Ascending aorta (tissue), 2 donors: ENCODE measurements at places on chromosomes 1 and 21.

DNA sequence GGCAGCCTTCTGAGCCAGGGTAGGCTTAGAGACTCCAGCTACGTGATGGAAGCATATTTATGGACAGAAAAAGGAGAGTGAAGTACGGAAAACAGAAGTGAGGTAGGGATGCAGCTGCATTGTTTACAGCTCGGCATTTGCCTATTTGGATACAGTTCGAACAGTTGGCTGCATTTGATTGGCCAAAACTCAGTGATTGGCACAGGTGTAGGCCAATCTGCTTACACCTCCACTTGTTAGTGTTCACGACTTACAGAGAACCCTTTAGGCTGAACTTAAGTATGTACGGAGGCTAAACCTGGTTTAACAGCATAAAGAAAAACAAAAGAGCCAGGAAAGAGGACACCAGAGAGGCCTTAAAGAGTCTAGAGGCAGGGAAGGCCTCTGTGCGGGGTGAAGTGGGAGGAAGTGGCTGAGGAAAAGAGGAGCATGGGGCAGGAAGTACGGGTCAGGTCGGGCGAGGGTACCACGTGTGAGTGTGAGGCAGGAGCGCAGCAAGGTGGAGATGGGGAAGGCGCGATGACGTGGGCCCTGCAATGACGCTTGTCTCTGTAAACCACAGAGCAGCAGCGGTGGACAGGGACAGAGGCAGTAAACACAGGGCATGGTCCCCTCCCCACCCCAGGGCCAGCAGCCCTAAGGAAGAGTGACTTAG lies 32.0 kb downstream of the RSPH1 start:
- no peaks in the 10 kb centered on the region for H3K4me1 ChIP-seq
- H3K4me3 ChIP-seq, result no peak overlapping the region
- DNase-seq, result no peak
- no peak overlapping the region for H3K27ac ChIP-seq

DNA sequence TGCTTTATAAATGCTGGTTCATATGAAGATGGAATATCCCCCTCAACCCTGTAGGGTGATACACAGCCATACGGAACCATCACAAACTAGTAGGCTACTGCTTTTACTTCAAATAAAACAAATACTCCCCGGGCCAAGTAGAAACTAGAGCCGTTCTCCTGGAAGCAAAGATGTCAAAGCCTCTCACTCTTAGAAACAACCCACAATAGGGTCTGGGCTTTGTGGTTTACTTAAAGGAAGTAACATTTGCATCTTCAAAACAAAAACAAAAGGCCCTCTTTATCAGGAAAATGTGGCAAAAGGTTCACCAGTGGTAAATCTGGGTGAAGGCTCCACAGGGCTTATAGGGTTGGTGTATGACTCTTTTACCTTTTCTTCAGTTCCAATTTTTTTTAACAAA lies 49.8 kb downstream of the HLCS start:
- DNase-seq, result no peak
- H3K4me3 ChIP-seq, result no peak overlapping the region
- no peaks in the 10 kb centered on the region for H3K4me1 ChIP-seq
- H3K36me3 ChIP-seq, result no peaks in the 10 kb centered on the region
- no peak overlapping the region for H3K27ac ChIP-seq
- no peaks in the 10 kb centered on the region for H3K27me3 ChIP-seq

DNA sequence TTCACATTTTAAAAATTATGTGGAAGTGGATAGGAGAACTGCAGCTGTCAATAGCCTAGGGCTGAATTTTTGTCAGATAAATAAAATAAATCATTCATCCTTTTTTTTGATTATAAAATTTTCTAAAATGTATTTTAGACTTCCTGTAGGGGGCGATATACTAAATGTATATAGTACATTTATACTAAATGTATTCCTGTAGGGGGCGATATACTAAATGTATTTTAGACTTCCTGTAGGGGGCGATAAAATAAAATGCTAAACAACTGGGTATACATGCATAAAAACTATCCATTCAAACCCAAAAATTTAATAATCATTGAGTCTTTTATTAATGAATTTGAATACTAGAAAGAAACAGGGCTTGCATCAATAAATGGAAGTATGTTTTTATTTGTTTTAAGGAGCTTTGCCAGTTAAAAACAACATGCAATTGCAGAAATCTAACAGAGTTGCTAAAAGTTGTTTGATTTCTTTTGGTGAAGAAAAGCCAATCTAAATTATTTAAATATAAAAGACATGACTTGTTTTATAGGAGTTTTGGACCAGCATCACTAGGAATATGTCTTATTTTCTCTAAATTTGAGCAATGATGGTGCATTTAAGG lies 31.4 kb downstream of the CLCA1 start:
- H3K27me3 ChIP-seq, result no peaks in the 10 kb centered on the region
- H3K4me1 ChIP-seq, result no peaks in the 10 kb centered on the region
- DNase-seq, result no peak
- H3K27ac ChIP-seq, result no peak overlapping the region

DNA sequence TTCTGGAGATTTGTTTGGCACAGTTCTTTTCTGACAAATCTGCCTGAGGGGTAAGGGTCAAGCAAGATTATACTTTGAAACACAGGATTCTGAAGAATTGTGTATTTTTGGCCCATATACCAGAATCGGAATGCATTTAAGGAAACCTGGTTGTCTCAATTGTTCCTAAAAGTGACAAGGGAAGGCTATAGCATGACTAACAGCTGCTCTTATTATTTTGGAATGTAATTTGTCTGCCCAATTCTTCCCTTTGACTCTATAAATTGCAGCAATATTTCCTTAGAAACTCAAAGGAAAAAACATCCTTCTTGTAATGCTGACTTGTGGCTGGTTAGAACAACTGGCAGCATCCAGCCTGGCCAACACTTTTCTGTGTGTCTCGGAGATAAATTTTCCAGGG lies 15.8 kb upstream of the VCAM1 start:
- H3K36me3 ChIP-seq, result no peaks in the 10 kb centered on the region
- H3K4me1 ChIP-seq, result no peaks in the 10 kb centered on the region
- H3K27ac ChIP-seq, result peak overlapping the region; percentile 39
- H3K27me3 ChIP-seq, result no peaks in the 10 kb centered on the region

DNA sequence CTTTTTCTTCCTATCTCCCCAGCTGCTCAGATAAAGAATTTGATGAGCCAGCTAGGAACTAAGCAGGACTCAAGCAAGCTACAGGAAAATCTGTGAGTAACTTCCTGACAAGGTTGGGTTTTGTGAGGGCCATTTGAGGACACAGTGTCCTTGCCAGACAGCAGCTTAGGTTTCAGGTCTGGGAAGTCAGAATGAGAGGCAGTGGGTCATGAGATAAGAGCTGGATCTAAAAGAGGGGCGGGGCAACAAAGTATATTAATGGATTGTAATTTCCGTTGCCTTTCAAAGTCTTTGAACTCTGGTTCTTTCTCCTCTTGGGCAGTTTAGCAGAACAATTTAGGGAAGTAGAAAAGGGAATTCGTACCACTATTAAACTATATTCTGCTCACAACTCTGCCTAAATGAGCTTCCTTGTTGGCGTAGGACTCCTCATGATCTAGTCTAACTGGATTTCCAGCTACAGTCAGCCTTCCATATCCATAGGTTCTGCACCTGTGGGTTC lies 16.6 kb downstream of the STX12 start:
- H3K27me3 ChIP-seq, result no peaks in the 10 kb centered on the region
- H3K4me1 ChIP-seq, result peaks cover 12% of the 10 kb centered on the region
- DNase-seq, result no peak

- no peak for DNase-seq
- H3K36me3 ChIP-seq, result no peaks in the 10 kb centered on the region
- no peak overlapping the region for H3K27ac ChIP-seq
- H3K27me3 ChIP-seq, result no peaks in the 10 kb centered on the region
Measured at GRCh38 chr21:42782723-42783242, 96.6 kb downstream of the WDR4 start.

DNA sequence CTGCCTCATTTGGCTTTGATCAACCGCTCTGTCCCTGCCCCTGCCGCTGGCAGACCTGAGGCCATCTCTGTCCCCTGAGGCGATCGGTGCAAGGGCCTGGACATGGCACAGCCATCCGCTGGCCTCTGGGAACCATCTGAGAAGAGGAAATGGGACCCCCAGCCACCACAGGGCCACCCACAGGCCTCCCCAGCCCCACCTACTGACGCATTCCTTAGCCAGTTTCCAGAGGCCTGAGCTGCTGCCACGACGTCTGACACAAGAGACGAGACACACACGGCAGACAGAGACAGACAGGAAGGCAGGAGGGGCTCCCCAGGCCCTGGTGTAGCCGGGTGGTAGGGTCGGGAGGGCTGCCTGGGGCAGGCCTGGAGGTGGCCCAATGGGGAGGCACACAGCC lies 37.3 kb upstream of the EDN2 start:
- H3K4me3 ChIP-seq, result no peak overlapping the region
- no peaks in the 10 kb centered on the region for H3K4me1 ChIP-seq
- H3K27ac ChIP-seq, result no peak overlapping the region
- no peak for DNase-seq
- H3K36me3 ChIP-seq, result no peaks in the 10 kb centered on the region
- H3K27me3 ChIP-seq, result no peaks in the 10 kb centered on the region

DNA sequence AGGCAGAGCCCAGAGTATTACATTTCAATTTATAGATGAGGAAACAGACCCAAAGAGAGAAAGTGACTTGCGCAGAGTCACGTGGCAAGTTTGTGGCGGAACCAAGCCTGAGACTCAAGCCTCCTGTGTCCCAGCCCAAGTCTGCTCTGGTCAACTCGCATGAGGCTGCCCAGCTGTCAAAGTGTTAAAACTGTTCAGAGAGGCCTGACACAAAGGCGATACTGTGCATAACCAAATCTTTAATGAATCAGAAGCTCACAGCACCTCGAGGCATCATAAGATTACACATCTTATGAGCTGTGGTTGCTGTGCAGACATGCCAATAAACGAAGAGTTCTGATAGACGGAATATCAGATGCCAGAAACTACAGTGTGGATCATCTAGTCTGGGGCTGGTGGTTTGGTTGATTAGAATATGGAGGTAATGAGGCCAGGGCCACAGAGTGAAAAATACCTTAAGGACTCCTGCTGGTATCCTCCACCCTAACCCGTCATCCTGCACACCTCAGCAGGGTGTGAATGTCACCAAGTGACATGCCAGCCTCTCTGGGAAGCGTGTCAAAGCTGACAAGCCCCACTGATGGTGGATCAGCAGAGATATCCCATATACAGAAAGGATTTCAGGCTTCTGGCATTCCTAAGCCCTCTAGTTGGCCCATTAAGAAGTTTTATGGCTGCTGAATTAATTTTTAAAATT lies 42.2 kb downstream of the TNNT2 start:
- no peak overlapping the region for H3K4me3 ChIP-seq
- no peaks in the 10 kb centered on the region for H3K36me3 ChIP-seq
- no peak overlapping the region for H3K27ac ChIP-seq
- peak; percentile 19 for DNase-seq
- no peaks in the 10 kb centered on the region for H3K27me3 ChIP-seq

DNA sequence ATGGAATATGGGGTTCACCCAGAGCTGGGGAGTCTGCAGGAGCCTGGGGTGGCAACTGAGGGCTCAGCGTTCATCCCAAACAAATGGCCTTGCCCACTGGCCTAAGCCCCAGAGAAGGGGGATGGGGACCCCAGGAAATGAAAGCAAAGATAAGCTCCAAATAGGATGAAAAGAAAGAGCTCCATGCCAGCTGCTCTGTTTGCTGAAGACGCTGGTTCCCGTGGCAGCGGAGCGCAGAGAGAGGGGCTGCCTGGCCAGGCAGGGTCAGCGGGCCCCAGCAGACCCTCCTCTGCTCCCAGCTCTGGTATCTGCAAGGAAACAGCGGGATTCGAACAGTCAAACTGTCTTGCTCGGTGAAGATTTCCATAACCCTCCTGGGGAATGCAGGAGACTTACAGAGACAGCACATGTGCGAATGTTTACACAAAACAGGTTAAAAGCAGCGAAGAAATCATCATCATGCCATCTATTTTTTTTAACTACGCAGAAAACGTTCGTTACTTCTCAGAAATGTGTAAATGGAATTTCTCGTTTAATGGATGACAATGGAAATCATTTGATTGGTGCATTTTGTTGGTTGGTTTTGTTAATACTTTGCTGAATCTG lies 94.4 kb downstream of the PDE9A start:
- no peaks in the 10 kb centered on the region for H3K27me3 ChIP-seq
- no peak for DNase-seq
- no peaks in the 10 kb centered on the region for H3K4me1 ChIP-seq

DNA sequence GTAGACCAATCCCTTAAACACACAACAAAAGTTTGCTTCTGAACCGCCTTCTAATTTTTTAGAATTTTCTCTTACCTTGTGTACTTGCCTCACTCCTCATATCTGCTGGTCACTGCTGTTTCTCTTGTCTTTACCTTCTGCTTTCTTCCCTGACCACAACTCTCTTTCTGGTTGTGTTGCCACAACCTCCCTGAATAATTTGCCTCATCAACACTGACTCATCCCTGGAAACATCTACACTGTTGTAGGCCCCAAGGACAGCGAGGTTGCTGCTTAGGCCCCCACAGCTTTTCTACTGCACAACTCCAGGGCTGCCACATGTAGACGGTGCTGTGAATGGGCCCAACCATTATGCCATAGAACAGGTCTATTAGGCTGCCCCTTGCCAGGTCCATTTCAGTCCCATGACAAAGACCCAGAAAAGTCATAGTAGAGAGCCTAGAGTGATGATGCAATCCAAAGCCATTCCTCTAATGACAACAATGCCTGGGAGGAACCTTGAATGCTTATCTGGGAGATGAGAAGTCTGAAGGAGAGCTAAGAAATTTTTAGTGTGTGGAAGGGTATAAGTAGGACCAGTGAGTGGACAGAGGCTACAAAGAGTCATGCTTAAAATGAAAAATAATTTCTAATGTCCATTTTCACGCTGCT lies 36.6 kb upstream of the LCE5A start:
- DNase-seq, result no peak
- H3K4me1 ChIP-seq, result no peaks in the 10 kb centered on the region
- H3K27ac ChIP-seq, result no peak overlapping the region
- no peaks in the 10 kb centered on the region for H3K27me3 ChIP-seq
- H3K36me3 ChIP-seq, result no peaks in the 10 kb centered on the region
- no peak overlapping the region for H3K4me3 ChIP-seq

GRCh38 chr1:183101841-183102276 lies 78.6 kb downstream of the LAMC1 start:
- no peak overlapping the region for H3K4me3 ChIP-seq
- no peaks in the 10 kb centered on the region for H3K27me3 ChIP-seq
- no peak overlapping the region for H3K27ac ChIP-seq
- H3K4me1 ChIP-seq, result peaks cover 2% of the 10 kb centered on the region
- no peaks in the 10 kb centered on the region for H3K36me3 ChIP-seq

DNA sequence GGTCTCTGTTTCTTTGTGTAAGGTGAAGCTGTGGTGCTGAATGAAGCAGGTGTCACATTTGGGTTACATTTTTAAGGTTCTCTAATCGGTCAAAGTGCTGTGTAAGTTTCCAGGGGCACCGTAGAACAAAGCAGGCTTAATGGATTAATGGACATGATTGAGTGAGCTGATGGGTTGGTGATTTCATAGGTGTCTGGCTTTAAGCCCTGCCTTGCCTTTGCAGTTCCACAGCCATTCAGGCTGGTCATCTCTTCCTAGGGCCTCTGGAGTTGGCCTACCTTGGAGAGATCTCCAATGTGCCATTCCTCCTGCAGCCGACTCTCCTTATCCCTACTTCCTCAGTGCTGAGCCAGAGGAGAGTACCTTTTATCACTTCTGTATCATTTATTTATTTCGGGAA lies 15.2 kb downstream of the GALNT2 start:
- no peak overlapping the region for H3K4me3 ChIP-seq
- no peaks in the 10 kb centered on the region for H3K27me3 ChIP-seq
- peak overlapping the region; percentile 92 for H3K27ac ChIP-seq
